GM12878 (cell line): ENCODE measurements at places on chromosomes 1 and 21. TPM values are rescaled to one million over a fixed set of nuclear protein-coding genes. Genes with fewer than 3 reads are reported as not detected.

RGS8 gene
- total RNA-seq: 0.31 and 0.35 TPM in 2 replicates

DNA sequence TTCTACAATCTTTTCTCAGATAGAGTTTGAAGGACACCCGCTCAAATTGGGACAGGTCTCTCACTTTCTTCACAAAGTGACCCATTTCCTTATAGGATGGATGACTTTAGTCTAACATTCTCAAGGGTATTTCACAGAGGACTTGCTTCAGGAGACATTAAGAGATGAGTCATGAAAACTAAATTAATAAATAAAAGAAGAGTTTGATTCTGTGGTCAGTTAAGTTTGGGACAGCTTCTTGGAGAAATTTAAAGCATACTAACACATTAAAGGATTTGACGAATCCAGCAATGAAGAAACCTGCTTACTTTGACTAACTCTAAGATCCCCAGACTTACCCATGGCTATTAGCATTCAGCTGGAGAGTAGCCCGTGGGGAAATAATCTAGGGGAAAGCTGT lies 95.6 kb upstream of the RAB3GAP2 start:
- DNase-seq: no peak
- H3K4me1 ChIP-seq: no peaks in the 10 kb centered on the region; the same call in 1 of the 2 replicates
- H3K4me3 ChIP-seq: no peak overlapping the region
- H3K36me3 ChIP-seq: no peaks in the 10 kb centered on the region

GRCh38 chr1:107523736-107524135 lies 382.9 kb downstream of the NTNG1 start:
- no peaks in the 10 kb centered on the region for H3K4me1 ChIP-seq
- DNase-seq: no peak
- H3K4me3 ChIP-seq: no peak overlapping the region
- H3K27me3 ChIP-seq: no peaks in the 10 kb centered on the region

DNA sequence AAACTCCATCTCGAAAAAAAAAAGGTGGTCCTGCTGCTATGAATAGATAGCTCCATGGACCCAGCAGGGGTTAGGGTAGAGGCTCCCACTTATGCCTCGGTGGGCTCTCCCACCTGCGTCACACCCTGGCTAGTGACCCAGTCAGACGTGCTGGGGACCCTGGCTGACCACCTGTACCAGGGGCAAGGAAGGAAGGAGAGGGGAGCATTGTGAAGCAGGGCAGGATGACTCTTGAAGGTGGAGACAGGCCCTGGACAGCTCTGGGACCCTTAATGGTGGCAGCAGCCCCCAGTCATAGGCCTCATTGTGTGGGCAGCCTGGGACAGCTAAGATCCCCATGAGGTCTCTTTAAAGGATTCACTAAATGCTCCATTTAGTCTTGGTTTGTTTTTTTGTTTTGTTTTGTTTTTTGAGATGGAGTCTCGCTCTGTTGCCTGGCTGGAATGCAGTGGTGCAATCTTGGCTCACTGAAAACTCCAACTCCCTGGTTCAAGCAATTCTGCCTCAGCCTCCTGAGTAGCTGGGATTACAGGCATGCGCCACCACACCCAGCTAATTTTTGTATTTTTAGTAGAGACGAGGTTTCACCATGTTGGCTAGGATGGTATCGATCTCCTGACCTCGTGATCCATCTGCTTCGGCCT lies 10.4 kb upstream of the SNAPIN start:
- H3K27ac ChIP-seq: no peak overlapping the region
- H3K36me3 ChIP-seq: peaks cover 31% of the 10 kb centered on the region
- no peaks in the 10 kb centered on the region for H3K4me1 ChIP-seq
- no peaks in the 10 kb centered on the region for H3K27me3 ChIP-seq
- H3K4me3 ChIP-seq: no peak overlapping the region

GRCh38 chr1:38500352-38500751 lies 359.2 kb downstream of the RRAGC start:
- no peaks in the 10 kb centered on the region; the same call in 1 of the 2 replicates for H3K27me3 ChIP-seq
- H3K4me1 ChIP-seq: peaks cover 4% of the 10 kb centered on the region
- H3K27ac ChIP-seq: no peak overlapping the region
- no peaks in the 10 kb centered on the region for H3K36me3 ChIP-seq
- no peak overlapping the region for H3K4me3 ChIP-seq

EFNA1 gene
- total RNA-seq: 0.28 TPM in 1 of 2 replicates, not detected in the other

TCHHL1 gene
- not detected in 2 replicates for total RNA-seq

GRCh38 chr1:54376430-54377039 lies 29.7 kb downstream of the SSBP3 start:
- no peaks in the 10 kb centered on the region for H3K36me3 ChIP-seq
- H3K4me1 ChIP-seq: peaks cover 89% of the 10 kb centered on the region
- peak overlapping the region; percentile 58 for H3K4me3 ChIP-seq
- peak; percentile 84 for DNase-seq
- H3K27me3 ChIP-seq: no peaks in the 10 kb centered on the region
- peak overlapping the region; percentile 93 for H3K27ac ChIP-seq

PHGDH gene
- total RNA-seq: 33.5 and 40.8 TPM in 2 replicates

GRCh38 chr21:42806509-42807140 lies 72.7 kb downstream of the WDR4 start:
- no peak overlapping the region for H3K4me3 ChIP-seq
- no peak overlapping the region for H3K27ac ChIP-seq

FMO2 gene
- not detected in 2 replicates for total RNA-seq

KANK4 gene
- total RNA-seq: not detected in 2 replicates

FHAD1 gene
- 0.51 and 0.80 TPM in 2 replicates for total RNA-seq

- H3K36me3 ChIP-seq: no peaks in the 10 kb centered on the region
- DNase-seq: no peak
- H3K27ac ChIP-seq: no peak overlapping the region
- no peaks in the 10 kb centered on the region for H3K27me3 ChIP-seq
Observed at GRCh38 chr1:234624724-234625117, 14.7 kb upstream of the IRF2BP2 start.

- H3K36me3 ChIP-seq: no peaks in the 10 kb centered on the region
- H3K4me3 ChIP-seq: no peak overlapping the region
- no peak for DNase-seq
- no peaks in the 10 kb centered on the region for H3K4me1 ChIP-seq
Observed at GRCh38 chr1:233090746-233091494, 140.5 kb downstream of the NTPCR start.

CFAP141 gene
- total RNA-seq: not detected in 2 replicates

- H3K4me3 ChIP-seq: no peak overlapping the region
- no peaks in the 10 kb centered on the region for H3K36me3 ChIP-seq
- no peaks in the 10 kb centered on the region for H3K4me1 ChIP-seq
Observed at GRCh38 chr1:94953746-94954145, 26.8 kb upstream of the CNN3 start.

TAS1R1 gene
- 0.11 TPM in 1 of 2 replicates, not detected in the other for total RNA-seq

ACTL8 gene
- not detected in 2 replicates for total RNA-seq

- H3K27me3 ChIP-seq: no peaks in the 10 kb centered on the region
- H3K27ac ChIP-seq: no peak overlapping the region
- no peaks in the 10 kb centered on the region for H3K4me1 ChIP-seq
Observed at GRCh38 chr1:10106756-10107475, 74.2 kb downstream of the UBE4B start.

DEPDC1 gene
- 16.8 and 16.9 TPM in 2 replicates for total RNA-seq

GRCh38 chr1:35888255-35888654 lies 5.2 kb downstream of the AGO1 start:
- no peak for DNase-seq
- H3K4me1 ChIP-seq: peaks cover 14% of the 10 kb centered on the region
- no peak overlapping the region for H3K27ac ChIP-seq
- H3K27me3 ChIP-seq: no peaks in the 10 kb centered on the region
- H3K4me3 ChIP-seq: no peak overlapping the region
- peaks cover 2% of the 10 kb centered on the region; the same call in 1 of the 2 replicates for H3K36me3 ChIP-seq

GRCh38 chr1:85201340-85202091 lies 700 bp upstream of the SYDE2 start:
- H3K36me3 ChIP-seq: no peaks in the 10 kb centered on the region
- no peaks in the 10 kb centered on the region for H3K4me1 ChIP-seq
- H3K27ac ChIP-seq: peak overlapping the region; percentile 52
- no peaks in the 10 kb centered on the region; the same call in 1 of the 2 replicates for H3K27me3 ChIP-seq
- H3K4me3 ChIP-seq: peak overlapping the region; percentile 78
- no peak for DNase-seq

GRCh38 chr1:160103658-160104408 lies 5.4 kb upstream of the IGSF8 start:
- no peaks in the 10 kb centered on the region for H3K27me3 ChIP-seq
- no peak for DNase-seq
- no peak overlapping the region for H3K27ac ChIP-seq
- peaks cover 8% of the 10 kb centered on the region for H3K4me1 ChIP-seq
- H3K36me3 ChIP-seq: no peaks in the 10 kb centered on the region; the same call in 1 of the 2 replicates

RGS1 gene
- total RNA-seq: 38.5 and 45.8 TPM in 2 replicates

DNA sequence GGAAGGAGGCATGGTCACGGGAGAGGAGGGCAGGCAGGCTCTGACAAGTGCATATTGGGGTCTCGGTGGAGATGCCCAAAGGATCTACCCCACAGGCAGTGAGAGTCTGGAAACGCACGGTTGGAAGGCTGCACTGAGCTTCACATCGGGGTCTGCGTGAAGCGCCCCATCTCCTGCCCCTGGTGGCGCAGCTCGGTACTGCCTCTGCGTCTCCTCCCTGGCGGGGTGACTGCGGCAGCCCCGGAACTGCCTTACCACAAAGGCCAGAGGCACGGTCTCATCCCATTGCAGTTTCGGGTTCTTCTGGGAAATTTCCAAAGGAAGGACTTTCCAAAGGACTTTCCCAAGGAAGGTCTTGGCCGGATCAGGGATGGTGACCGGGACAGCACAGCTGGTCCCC lies 69.2 kb upstream of the AJAP1 start:
- H3K36me3 ChIP-seq: no peaks in the 10 kb centered on the region
- H3K4me1 ChIP-seq: no peaks in the 10 kb centered on the region
- H3K27ac ChIP-seq: no peak overlapping the region
- H3K27me3 ChIP-seq: no peaks in the 10 kb centered on the region
- no peak overlapping the region for H3K4me3 ChIP-seq

DNA sequence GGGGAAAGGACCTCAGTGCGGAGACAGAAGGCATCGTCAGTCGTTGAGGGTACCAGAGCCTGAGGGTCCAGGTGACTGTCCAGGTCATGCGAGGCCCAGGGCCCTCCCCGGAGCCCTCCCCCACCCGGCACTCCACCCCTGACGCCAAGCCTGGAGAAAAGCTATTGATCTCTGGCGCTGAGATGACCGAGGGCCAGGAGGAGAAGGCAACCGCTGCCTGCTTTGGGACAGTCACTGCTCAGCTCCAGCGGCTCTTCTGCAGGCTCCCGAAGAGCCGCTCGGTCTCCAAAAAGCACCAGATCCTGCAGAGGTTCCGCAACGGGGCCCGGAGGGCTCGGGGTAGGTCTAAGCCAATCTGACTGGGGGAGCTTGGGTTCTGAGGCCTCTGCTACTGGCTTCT lies 10.9 kb downstream of the RASSF5 start:
- DNase-seq: no peak
- no peaks in the 10 kb centered on the region for H3K27me3 ChIP-seq
- H3K4me3 ChIP-seq: no peak overlapping the region
- no peaks in the 10 kb centered on the region for H3K36me3 ChIP-seq

GRCh38 chr21:35427320-35428000 lies 378.4 kb upstream of the RUNX1 start:
- H3K4me1 ChIP-seq: no peaks in the 10 kb centered on the region
- no peak overlapping the region for H3K27ac ChIP-seq
- H3K36me3 ChIP-seq: no peaks in the 10 kb centered on the region
- no peak overlapping the region for H3K4me3 ChIP-seq
- H3K27me3 ChIP-seq: no peaks in the 10 kb centered on the region; the same call in 1 of the 2 replicates

GRCh38 chr1:183234660-183235476 lies 48.8 kb downstream of the LAMC2 start:
- H3K27ac ChIP-seq: no peak overlapping the region
- H3K36me3 ChIP-seq: no peaks in the 10 kb centered on the region
- no peak overlapping the region for H3K4me3 ChIP-seq
- no peaks in the 10 kb centered on the region; the same call in 1 of the 2 replicates for H3K4me1 ChIP-seq
- no peak for DNase-seq

- no peak for DNase-seq
- H3K4me1 ChIP-seq: no peaks in the 10 kb centered on the region
- no peak overlapping the region for H3K27ac ChIP-seq
- H3K36me3 ChIP-seq: no peaks in the 10 kb centered on the region
Observed at GRCh38 chr1:82145656-82146055, 344.9 kb downstream of the ADGRL2 start.

DNA sequence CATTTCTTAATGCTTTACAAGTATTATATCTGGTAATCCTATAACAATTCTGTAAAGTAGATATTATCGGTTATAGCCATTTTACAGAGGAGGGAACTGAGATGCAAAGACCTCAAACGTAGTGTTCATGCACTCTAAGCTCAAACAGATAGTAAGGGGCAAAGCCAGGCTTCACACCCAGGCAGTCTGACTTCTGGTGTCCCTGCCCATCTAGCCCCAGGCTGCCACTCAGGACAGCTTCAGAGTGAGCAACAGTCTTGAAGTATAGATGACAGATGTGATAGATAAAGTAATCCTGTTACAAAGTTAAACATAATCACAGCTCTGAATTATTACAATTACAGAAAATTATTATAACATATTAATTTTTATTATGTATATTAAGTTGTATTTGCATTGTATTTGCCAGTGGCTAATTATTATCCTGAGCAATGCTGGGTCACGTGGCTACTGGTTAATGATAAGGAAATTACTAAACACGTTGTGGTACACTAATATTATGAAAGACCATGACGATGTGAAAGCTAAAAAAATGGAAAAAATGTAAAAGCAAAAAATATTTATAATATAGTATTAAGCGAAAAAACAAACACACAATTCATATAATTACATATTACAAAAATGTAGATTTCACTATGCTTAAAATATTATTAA lies 6.1 kb upstream of the TRAF3IP3 start:
- H3K27me3 ChIP-seq: no peaks in the 10 kb centered on the region
- H3K36me3 ChIP-seq: no peaks in the 10 kb centered on the region
- no peak overlapping the region for H3K27ac ChIP-seq
- no peak for DNase-seq
- peaks cover 42% of the 10 kb centered on the region for H3K4me1 ChIP-seq

LHX8 gene
- total RNA-seq: not detected in 2 replicates

DNA sequence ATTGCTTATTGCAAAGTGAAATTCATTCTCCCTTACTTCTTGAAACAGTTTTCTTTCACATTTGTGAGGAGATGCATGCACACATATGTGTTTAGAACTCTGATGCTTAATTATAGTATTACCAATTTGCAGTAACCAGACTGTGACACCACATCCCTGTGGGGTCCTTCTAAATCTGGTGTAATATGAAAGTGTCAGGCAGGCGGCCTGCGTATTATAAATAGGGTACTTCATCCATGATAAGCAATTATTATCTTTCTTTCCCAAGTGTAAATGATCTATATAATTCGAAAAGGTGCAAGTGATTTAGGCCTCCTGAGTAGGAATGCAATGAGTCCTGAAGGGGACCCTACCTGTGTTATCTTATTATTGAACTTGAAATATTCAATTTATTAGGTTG lies 876 bp downstream of the EFCAB7 start:
- peak overlapping the region; percentile 97 for H3K27ac ChIP-seq
- H3K4me3 ChIP-seq: peak overlapping the region; percentile 83
- DNase-seq: no peak
- no peaks in the 10 kb centered on the region for H3K27me3 ChIP-seq
- no peaks in the 10 kb centered on the region for H3K36me3 ChIP-seq
